HEK293T (cell line): ENCODE measurements at places on chromosomes 13 and 19.

DNA sequence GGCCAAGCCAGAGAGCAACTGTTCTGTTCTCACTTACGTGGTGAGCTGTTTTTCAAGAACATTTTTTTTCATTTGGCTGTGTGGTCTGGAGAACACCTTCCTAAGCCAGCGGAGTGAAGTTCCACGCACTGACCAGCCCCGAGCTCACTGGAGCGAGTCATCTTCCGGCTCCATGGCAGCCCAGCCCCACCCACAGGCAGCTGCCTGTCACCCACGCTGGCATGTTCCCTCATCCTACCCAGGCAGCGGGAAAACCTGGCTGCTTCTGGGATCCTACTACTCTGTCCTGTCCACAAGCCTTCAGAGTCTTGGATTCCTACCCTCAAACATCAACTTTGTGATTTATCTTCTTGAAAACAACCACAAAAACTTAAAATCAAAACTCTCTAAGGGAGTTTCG is 76.2 kb downstream of the GGACT start:
- DNase-seq, result no peak

GRCh38 chr13:113040031-113040430 is 65.6 kb upstream of the F7 start:
- no peak for DNase-seq

DNA sequence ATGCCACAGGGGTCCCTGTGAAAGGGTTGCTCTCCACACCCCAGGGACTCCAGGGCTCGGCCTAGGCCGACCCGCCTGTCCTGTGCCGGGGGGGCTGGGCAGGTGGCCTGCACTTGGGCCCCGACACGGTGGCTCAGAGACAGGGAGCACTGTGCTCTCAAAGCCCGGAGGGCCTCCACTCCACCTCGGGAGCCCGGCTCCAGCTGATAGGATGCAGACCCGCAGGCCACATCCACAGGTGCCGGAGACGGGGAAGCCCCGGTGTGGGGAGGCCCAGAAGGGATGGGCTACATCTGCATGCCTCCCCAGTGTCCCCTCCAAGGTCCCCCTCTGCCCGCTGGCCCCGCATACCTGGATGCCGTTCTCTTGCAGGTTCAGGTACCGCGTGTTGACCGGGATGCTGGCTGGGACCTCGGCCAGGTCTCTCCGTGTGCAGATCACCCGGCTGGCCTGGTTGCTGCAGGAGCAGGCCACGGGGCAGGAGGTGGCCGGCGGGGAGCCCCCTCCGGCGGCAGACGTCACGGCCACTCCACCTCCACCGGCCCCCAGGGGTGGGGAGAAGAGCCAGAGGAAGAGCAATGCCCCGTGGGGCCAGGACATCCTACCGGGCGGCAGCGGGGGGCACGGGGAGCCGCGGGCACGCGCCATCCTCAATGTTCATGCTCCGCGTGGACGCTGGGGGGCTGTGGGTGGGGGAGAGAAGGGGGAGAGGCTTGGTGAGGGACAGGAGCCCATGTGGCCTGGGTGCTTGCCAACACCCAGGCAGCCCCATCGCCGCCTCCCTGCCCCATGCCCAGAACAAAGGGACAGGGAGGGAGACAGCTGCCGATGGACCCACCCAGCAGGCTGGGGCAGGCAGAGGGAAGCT is 19.8 kb downstream of the LRRC4B start:
- no peak for DNase-seq

DNA sequence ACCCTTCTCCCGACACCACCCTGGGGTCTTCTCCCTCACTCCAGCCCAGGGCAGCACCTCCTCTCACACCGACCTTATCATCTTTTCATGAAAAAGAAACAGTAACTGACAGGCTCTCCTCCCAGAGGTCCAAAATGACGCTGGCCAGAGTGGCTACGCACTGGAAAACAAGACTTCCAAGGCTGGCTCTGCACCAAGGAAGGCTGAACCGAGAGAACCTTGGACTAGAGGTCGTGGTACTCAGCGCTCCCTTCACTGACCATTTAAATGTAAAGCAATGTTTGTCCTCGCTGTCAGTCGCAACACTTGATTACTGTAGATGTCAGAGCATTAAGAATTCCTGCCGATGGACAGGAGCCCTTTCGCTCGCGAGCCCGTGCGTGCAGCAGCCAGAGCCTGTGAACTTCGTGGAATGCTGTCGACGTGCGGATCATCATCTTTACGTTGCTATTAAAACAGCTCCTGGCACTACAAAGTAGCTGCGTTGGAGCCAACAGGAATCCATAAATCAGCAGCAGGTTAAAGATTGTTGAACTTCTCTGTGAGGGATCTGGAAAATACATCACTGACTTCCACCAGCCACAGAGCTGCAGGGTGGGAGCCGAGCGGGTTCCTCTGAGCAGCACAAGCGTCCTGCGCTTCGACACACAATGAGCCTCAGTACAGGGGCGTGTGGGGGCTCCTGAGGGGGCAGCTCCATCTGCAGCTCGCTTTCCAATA is 125.5 kb upstream of the MCF2L start:
- DNase-seq, result no peak

GRCh38 chr19:1857648-1858326 is 5.6 kb downstream of the KLF16 start:
- no peak for DNase-seq

- no peak for DNase-seq
Observed at GRCh38 chr13:26054896-26055295, 3.1 kb upstream of the SHISA2 start.

GRCh38 chr13:76993021-76993420 is 1.1 kb downstream of the CLN5 start:
- DNase-seq, result no peak

GRCh38 chr13:97241761-97242160 is 19.6 kb downstream of the MBNL2 start:
- DNase-seq, result no peak

- DNase-seq, result no peak
Observed at GRCh38 chr19:40709817-40710216, 6.9 kb downstream of the COQ8B start.

GRCh38 chr19:6156033-6156432 is 20.6 kb downstream of the ACSBG2 start:
- DNase-seq, result no peak
